ENCODE measurements at places on chromosomes 1 and 21.

DNA sequence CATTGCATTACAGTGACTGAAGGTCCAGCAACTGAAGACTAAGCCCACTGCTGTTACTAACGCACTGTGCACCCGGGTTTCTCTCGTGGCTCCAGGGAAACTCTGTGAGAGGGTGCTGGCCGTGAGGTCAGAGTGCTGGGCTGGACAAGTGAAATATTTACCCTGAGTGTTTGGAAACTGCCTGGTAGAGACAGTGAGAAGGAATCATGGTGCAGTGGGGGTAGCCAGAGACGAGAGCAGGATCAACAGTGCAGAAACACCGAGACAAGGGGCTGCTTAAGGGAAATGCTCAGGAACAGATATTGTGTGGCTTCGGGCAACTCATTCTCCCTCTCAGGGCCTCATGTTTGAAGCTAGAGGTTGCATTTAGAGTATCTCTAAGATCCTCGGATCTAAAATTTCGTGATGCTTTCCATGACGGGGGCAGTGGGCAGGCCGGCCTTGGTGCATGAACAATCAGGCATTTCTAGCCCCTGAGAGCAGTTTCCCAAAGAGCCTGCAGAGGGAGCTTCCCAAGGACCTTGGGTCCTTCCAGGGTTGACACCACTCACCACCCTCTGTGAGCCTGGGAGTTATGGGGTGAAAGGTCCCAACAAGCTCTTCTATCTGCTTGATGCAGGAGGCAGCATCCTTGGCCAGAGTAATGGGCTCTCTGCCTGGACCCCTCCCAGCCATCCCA is 9.7 kb downstream of the CD2 start:
- DNase-seq, result peak; percentile 19

- DNase-seq, result no peak
Measured at GRCh38 chr1:180994262-180994661, 28.4 kb downstream of the STX6 start.

- DNase-seq, result no peak
Measured at GRCh38 chr1:54345116-54345515, 61.1 kb downstream of the SSBP3 start.

DNA sequence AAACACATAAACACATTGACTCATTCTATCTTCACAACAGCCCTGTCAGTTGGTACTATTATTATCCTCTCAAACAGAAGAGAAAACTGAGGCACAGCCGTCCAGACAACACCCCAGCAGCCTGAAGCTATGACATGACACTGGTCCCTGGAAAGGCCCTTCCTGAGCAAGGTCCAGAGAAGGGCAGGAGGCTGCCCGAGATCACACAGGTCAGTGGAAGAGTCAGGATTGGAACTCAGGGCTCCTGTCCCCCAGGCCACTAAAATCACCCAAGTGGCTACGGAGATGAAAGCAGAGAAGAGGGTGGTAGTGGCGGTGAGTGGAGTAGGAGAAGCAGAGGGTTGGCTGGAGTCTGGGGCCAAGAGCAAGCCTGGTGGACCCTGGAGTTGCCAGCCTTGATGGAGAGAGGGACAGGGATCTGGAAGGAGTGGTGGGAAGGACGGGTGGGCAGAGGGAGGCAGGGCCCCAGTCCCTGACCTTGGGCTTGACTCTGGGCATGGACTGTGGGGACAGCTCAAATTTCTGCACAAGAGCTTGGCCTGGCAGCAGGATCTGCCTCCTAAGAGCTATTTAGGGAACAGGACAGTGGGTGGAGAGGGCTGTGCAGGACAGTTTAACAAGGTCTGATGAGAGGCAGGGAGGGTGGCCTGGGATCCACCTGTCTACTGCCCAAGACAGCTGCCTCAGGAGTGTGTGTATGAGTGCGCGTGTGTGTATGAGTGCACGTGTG is 15.8 kb downstream of the MYOM3 start:
- no peak for DNase-seq

GRCh38 chr21:38376693-38377092 is 119.9 kb downstream of the KCNJ15 start:
- no peak for DNase-seq

GRCh38 chr1:41242342-41243078 is 404 bp upstream of the SCMH1 start:
- DNase-seq, result peak; percentile 22

DNA sequence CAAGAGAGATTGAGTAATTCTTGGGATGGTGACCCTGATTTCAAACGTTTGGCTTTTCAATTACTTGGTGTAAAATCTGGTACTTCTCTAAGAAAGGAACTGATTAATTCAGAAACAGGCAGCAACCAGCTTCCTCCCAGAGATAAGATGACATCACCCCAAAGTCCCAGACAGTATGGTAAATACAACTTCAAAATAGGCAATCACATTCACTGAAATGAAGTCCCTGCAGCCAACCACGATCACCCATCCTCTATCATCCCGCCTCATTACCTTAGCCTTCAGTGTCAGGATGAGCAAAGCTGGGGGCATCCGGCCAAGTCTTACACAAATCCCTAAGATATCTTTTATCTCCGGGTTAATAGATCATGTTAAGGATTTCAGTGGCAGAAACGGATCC is 26.4 kb upstream of the RUNX1 start:
- DNase-seq, result no peak

GRCh38 chr1:208309771-208310170 is 65.6 kb upstream of the PLXNA2 start:
- no peak for DNase-seq

- no peak for DNase-seq
Measured at GRCh38 chr1:65791801-65792668, 660 bp upstream of the PDE4B start.

GRCh38 chr1:18238190-18238589 is 130.6 kb downstream of the IGSF21 start:
- no peak for DNase-seq

GRCh38 chr1:44735992-44736391 is 3.6 kb upstream of the KIF2C start:
- no peak for DNase-seq

DNA sequence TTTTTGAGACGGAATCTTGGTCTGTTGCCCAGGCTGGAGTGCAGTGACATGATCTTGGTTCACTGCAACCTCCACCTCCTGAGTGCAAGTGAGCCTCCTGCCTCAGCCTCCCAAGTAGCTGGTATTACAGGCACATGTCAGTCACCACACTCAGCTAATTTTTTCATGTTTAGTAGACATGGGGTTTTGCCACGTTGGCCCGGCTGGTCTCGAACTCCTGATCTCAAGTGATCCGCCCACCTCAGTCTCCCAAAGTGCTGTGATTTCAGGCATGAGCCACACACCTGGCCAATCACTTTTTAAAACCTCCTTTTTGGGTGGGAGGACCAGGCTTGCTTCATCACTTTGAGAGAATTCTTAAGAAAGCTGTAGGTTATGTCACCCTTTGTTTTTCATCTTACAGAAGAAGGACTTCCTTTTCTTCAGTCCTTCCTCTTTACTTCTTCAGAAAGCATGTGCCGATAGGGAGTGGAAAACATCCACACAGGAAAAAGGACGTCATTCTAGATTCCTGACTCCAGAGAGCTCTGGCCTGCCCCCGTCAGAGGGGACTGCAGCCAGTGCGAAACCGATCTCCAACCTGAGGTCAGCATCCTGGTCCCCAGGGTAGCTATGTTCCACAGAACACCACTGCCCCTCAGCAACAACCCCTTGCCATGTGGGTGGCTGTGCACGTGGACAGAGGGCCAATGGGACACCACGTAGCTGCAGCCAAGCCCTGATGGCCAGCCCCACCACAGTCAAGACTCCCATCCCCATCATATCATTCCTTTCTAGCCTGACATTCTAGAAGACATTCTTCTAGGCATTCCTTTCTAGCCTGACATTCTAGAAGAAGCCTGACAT is 21.9 kb downstream of the NCF2 start:
- DNase-seq, result no peak

GRCh38 chr1:64136752-64137411 is 66.5 kb upstream of the UBE2U start:
- peak; percentile 17 for DNase-seq

GRCh38 chr1:115308969-115309368 is 29.1 kb downstream of the NGF start:
- DNase-seq, result no peak

GRCh38 chr1:115062542-115063004 is 26.7 kb downstream of the TSPAN2 start:
- peak; percentile 94 for DNase-seq

DNA sequence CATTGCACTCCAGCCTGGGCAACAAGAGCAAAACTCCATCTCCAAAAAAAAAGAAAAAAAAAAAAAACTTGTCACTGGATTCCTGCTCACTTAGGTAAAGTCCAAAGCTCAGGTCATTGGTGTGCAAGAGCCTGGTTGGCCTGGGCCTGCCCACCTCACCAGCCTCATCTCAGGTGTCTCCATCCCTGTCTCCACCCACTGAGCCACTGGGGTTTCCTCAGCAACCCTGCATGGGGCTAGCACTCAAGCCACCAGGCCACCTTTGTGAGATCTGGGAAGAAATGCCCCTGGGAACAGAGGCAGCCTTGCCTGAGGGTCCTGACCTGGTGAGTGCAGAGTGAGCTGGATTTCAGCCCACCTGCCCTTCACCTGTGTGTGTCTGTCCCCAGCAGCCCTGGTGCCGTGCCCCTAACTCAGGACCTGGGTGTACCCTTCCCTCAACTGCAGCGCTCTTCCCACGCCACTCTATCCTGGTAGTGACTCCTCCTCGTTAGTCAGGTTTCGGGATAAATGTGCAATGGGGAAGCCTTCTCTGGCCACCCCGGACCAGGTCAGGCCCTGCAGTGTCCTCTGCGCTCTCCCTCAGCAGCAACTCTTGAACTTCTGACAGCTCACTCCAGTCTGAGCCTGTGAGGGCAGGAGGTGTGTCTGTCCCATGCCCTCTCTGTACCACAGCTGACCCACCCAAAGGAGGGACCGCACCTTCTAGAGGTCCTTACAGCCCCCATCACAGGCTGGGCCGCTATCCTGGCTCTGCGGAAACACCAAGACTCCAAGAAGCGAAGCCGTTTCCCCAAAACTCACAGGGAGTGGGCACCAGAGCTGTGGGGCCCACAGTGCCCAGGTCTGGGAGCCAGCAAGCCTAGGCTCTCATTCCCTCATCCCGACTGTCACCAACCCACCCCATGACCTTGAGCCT is 3.3 kb downstream of the PDZK1IP1 start:
- no peak for DNase-seq

GRCh38 chr1:14443164-14443787 is 155.2 kb upstream of the KAZN start:
- no peak for DNase-seq

DNA sequence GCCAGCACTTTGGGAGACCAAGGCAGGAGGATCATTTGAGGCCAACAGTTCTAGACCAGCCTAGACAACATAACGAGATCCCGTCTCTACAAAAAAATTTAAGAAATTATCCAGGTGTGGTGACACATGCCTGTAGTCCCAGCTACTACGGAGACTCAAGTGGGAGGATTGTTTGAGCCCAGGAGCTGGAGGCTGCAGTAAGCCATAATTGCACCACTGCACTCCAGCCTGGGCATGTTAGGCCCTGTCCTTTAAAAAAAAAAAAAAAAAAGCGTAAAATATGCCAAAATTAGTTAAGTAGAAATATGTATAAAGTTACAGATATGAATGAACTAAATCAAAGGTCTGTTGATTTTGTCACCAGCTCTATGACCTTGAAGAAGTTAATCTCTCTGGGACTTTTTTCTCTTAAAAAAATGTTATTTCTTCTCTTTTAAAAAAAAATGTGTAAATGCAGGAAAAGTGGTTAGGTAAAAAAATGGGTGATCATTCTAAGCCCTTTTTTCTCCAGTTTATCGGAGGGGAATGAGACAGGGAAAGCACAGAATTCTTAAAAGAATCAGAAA is 7.0 kb downstream of the EGLN1 start:
- no peak for DNase-seq

DNA sequence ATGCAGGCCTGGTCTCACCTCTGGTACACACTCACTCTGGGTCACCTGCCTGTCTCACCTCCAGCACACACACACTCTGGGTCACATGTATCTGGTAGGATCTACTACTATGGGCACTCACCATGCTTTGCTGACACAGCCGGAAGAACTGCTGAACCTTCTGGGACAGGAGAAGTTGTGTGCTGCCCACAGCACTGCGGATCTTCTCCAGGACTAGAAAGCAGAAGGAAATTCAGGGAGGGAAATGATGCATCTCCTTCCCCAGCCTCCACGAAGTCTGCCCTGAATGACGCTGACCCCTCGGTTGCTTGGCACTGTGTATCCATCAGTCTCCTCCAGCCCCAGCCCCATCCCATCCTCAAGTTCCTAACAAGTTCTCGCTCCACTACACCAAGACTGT is 7.9 kb upstream of the SMIM12 start:
- no peak for DNase-seq

- peak; percentile 45 for DNase-seq
Measured at GRCh38 chr1:16009030-16009460, 5.0 kb downstream of the SRARP start.

DNA sequence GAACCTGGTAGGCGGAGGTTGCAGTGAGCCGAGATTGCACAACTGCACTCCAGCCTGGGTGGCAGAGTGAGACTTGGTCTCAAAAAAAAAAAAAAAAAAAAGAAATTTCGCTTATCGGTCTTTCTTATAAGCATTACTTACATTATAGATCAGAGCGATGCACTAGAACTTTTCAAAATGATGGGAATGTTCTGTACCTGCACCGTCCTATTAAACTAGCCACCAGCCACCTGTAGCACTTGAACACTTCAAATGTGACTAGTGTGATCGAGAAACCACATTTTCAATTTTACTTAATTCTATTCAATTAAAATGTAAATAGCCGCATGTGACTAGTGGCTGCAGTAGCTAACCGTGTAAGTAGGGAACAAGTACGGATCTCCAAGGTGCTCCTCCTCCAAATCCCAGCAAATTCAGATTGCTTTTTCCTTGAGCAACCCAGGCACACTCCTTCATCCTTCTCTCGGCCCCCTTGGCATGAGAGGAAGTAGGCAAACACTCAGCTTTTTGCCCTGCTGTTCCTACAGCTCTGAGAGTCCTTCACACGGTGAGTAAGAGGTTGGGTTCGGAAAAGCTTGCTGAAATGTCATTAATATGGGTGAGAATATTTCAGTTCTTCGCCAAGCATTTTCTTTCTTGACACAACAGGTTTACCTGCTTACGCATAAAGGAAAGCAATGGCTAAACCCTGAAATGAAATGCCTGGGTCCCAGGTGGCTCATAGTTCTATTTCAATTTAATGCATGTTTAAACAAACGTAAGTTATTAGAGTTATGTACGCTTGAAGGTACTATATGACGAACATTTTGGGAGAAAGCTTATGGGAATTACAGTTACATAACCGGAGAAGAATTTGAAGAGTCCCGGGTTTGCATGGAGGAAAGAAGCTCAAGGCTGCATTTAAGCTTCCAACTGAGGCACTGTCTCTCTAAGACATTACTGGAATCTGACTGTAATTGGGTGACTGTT is 69.5 kb upstream of the HUNK start:
- DNase-seq, result no peak

DNA sequence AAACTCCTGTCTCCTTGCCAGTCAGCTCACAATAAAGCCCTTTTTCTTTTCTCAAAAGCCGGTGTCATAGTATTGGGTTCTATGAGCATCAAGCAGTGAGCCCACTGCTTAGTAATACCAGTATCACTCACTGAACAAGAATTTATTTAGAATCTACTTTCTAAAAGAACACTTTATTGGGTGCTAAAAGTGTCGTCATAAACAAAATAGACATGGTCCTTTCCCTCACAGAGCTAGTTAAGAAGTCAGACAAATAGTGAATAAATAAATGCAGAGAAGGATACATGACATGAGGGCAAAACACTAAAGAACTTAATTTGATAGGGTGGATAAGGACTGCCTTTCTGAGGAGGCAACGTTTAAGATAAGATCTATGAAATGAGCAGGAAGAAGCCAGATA is 32.2 kb downstream of the EVI5 start:
- DNase-seq, result no peak

GRCh38 chr1:39635205-39635870 is 4.1 kb downstream of the HEYL start:
- no peak for DNase-seq

Measured in NK-92 treated with Interleukin-12 subunit alpha and Interleukin-12 subunit beta, amount 100 ng/mL, for 24 hours (cell line).